ENCODE measurements at places on chromosomes 2 and 18. TPM values are rescaled to one million over a fixed set of nuclear protein-coding genes. Genes with fewer than 3 reads are reported as not detected.

- DNase-seq: no peak
Observed at GRCh38 chr2:10245021-10245420, 57.7 kb upstream of the HPCAL1 start.

- no peak for DNase-seq
Observed at GRCh38 chr18:31977270-31977872, 34.4 kb upstream of the TRAPPC8 start.

- DNase-seq: no peak
Observed at GRCh38 chr2:219119422-219120043, 41.1 kb downstream of the NHEJ1 start.

GRCh38 chr2:106193690-106193976 is 468 bp downstream of the UXS1 start:
- DNase-seq: no peak

DNA sequence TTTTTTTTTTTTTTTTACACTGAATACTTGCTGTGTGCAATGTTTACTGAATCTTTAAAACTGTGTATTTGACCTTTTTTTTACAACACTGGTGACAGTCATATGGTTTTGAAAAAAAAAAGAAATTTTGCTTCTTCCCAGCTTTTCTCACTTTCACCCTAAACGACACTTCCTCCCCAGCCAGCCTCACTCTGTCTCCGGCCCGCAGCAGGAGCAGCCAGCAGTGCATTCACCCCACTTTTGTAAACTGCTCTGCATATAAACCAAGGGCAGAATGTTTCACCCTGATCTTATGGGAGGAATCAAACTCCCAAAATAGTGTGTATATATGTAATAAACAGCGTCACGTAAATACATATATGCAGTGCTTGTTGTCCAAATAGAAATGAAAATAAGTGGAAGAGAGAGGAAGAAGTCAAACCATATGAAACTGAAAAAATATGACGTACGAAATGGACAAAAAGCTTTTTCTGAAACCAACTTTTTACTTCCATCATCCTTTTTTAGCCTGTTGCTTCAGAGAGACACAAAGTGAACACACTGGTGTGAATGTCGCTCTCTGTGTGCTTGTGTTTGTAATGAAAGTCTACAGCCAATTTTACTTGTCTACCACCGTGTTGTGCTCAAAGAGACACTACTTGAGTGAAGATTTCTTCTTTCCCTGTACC is 54.2 kb downstream of the ZCCHC2 start:
- no peak for DNase-seq

- DNase-seq: no peak
Observed at GRCh38 chr2:1601471-1602277, 142.6 kb downstream of the PXDN start.

The CFAP65 gene
- total RNA-seq: not detected

The TBR1 gene
- total RNA-seq: 0.11 TPM

The TRIM43 gene
- not detected for total RNA-seq

The ALLC gene
- total RNA-seq: 0.16 TPM

The ABCB11 gene
- 0.11 TPM for total RNA-seq

The RNU2-63P gene
- not detected for total RNA-seq

The ST6GAL2 gene
- total RNA-seq: 53.2 TPM

The GCG gene
- not detected for total RNA-seq
